ENCODE measurements at places on chromosomes 3 and 15.

DNA sequence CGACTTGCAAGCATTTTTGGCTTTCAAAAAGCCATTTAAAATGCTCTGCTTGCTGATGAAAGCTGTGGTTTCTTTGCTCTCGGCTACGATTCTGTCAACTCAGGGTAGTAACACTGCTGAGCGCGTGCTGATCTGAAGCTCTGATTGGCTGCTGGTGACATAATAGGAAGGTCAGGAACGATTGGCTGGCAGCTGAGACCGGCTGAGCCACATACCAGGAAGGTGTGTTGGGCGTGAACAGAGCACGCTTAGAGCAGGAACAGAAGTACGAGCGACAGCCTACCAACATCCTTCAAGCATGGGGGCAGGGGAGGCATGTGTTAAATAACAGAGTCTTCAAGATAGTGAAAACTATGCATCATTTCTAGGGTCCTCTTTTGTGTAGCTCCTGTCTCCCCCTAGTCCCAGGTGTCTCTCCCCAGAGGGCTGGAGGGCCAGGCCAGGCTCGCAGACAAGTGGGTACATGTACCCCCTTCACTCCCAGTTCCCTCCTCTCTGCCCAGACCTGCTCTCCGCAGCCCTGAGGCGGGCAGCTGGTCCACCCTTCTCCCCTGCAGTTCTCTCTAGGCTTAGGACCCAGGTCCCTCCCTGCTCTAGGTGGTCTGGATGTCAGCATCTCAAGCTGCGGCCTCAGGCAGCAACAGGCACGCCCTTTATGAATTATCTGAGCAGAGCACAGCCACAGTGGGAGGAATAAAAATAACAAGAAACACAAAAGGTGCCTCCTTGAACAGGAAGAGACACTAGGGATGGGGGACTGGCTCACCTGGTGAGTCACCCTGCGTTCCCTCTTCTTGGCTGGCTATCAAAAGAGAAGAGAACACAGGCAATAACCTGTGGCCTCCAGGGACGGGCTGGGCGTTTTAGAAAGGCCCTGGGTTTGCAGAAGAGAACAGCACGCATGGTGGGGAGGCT lies 76.0 kb downstream of the TAMM41 start:
- DNase-seq: peak; percentile 98

DNA sequence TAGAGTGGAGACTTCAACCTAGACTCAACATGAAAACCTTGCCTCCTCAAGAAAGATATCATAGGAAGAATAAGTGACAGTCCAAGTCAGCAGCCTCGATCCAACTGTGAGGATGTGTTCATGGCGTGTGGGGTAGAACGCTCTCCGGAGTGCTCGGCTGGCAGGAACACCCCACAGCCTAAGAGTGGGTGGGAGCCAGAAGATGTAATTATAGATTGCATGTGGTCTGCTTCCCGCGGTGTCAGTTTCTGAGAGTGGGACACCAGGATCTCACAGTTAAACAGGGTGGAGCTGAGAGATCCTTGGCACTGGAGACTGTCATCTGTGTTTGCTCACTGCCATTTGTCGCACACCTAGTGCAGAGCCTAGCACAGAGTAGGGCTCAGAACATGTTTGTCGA lies 158.0 kb downstream of the CTNNB1 start:
- no peak for DNase-seq

GRCh38 chr3:68728343-68728742 lies 204.0 kb downstream of the TAFA4 start:
- no peak for DNase-seq

- DNase-seq: no peak
These were observed 95.7 kb downstream of the DUT start for GRCh38 chr15:48426941-48427340.

DNA sequence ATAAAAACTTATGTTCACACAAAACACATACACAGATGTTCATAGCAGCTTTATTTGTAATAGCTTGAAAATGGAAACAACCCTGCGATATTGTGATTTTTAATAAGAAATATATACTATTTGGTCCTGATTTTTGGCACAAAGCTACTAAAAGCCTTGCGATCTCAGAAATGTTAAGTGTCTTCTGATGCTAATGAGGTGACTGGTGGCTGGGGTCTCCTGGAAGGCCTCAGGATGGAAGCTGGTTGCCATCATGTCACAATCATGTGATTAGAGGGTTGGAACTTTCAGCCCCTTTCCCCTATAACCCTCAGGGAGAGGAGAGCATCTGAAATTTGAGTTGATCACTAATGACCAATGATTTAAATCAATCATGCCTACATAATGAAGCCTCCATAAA lies 278.4 kb upstream of the UBE2E1 start:
- no peak for DNase-seq

DNA sequence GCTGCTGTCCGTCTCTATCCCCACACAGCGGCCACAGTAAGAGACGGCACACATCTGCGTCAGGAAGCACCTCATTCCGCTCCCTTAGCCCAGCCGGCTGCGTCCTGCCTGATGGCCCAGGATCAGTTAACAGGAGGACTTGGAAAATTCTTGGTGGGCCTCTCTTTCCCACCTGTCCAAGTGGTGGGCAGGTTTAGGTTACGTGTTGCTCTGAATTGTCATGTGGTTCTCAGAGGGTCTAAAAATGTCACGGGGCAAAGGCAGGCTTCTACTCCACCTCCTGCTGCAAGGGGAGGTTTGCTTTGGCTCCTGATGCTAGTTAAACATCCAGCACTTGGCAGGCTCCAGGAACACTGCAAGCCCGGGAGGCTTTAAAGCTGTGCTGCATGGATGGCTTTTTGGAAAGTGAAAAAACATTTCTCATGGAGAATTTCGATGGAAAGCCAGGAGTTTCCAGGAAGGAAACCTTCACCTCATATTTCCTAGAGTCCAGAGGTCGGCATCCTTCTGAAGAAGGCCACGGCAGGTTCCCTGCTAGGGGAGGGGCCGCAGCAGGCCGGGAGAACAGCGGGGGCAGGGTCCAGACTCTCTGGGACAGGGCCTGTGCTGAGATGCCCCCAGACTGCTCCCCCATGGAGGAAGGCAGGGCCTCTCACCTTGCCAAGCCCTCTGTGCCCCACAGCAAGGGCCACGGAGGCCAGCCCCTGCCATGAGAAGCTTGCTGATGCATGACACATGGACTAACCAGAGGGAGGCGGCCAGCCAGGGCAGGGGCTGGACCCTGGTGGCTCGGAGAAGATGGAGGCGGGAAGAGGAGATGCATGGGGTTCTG lies 10.8 kb downstream of the CTSH start:
- DNase-seq: no peak

GRCh38 chr3:129961141-129961541 lies 13.4 kb upstream of the TRH start:
- no peak for DNase-seq

DNA sequence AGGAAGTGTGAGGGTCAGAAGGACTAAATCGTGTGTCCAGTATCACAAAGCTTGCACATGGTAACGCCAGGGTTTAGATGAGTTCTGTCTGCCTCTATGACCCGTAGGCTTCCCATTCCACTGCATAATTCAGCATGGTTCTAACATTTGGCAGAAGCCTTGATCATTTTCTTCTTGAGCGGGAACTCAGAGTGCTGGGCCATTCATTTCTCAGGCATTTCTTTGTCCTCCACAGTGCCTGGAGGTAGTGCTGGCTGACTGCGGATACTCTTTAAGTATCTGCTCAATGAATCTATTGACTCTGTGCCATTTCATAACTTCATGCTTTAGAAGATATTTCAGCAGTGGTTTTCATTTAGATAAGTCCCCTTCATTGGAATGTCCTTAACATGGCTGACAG lies 370.2 kb downstream of the EPHB1 start:
- DNase-seq: no peak

DNA sequence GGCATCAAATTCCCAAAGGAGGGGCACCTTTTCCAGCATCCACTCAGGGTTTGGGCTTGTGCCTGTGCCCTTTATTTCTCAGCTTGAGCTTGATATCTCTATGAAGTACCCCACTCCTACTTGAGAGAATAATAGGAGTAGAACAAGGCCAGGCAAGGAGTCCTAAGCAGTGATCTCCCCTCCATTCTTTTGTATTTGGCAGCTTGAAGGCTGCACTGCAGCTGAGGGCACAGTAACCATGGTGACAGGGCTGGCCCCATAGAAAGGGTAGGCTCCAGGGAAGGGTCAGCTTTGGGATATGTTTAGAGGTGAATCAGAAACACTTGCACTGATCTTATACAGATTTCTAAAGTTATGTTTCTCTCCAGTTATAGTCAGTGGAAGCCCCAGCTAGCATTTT lies 145.4 kb upstream of the SLC24A5 start:
- DNase-seq: no peak

DNA sequence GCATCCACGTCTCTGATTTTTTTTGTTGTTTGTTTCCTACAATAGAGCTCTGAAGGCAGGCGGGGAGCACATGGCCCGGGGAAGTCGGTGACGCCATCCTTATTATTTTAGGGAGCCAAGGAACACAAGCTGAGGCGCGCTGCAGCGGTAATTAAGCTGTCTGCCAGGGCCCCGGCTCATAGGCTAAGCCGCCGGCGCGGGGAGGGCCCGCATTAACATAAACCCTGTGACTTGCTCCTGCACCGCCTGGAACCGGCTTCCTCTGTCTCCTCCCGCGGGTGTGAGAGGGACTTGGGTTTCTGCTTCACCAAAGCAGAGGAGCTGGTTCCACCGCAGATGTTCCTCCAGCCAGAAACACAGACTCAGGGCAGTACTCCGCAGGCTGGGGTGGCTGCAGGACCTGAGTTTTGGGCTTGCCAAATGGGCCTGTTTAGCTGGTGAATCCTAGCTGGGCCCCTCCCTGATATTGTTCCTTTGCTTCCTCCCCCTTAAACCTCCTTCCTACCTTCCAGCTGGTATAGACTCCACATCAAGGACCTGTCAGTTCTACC lies 25.3 kb downstream of the ANP32A start:
- DNase-seq: peak; percentile 88

DNA sequence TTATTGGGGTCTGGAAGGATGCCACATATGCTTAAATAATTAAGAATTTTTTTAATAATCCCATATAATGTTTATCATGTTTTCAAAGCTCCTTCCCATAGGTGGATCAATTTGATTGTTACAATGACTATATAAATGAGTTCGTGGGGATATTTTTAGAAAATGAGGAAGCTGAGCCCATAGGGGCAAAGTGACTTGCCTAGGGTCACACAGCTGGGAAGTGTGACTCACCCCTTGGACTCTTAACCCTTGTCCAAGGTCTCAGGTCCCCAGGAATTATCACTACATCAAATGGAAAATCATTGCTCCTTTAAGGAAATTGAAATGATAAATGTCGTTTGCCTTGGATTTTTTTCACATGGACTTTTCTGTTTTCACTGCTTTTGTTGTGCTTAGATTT lies 161.2 kb upstream of the RGMA start:
- DNase-seq: no peak

DNA sequence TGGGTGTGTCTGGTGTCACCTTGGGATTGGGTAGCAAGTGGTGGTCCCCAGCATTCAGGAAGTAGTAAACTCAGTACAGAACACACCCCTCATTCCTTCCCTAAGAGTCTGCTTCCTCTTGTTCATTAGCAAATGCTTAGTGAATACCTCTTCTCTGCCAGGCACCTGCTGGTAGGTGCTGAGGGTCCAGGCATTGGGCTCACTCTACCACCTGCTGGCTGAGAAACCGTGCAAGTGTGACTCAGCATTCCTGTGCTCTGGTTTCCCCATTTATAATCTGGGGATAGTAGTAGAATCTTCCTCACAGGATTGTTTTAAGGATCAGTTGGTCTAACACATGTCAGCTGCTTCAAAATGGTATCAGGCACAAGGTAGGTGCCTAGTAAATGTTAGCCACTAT lies 4.8 kb downstream of the SHF start:
- DNase-seq: peak; percentile 43

- no peak for DNase-seq
These were observed 23.8 kb upstream of the FGF12 start for GRCh38 chr3:192751148-192751547.

GRCh38 chr3:134611516-134611915 lies 39.3 kb downstream of the KY start:
- DNase-seq: no peak
